ENCODE measurements at places on chromosomes 4 and X.

DNA sequence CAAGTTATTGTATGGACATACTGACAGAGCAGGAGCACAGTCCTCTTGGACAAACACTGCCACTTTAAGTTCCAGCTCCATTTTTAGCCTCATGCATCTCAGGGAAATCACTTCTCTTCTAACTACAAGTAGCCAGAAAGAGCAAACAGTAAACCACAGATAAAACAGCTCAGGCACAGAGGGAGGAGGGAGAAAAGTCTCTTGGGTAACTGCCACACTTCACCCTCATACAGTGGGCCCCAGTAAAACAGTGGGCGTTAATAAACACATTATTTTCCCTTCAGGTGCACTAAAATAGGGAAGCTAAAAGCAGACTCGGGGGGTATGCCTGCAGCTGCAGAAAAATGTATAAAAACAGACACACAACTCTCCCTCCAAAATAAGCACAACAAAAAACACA is 21.6 kb downstream of the CD38 start:
- DNase-seq = no peak

GRCh38 chrX:26783512-26784225 is 567.7 kb downstream of the MAGEB5 start:
- DNase-seq = no peak

- peak; percentile 8 for DNase-seq
Measured at GRCh38 chr4:33739884-33740632, 2504.3 kb downstream of the ARAP2 start.

DNA sequence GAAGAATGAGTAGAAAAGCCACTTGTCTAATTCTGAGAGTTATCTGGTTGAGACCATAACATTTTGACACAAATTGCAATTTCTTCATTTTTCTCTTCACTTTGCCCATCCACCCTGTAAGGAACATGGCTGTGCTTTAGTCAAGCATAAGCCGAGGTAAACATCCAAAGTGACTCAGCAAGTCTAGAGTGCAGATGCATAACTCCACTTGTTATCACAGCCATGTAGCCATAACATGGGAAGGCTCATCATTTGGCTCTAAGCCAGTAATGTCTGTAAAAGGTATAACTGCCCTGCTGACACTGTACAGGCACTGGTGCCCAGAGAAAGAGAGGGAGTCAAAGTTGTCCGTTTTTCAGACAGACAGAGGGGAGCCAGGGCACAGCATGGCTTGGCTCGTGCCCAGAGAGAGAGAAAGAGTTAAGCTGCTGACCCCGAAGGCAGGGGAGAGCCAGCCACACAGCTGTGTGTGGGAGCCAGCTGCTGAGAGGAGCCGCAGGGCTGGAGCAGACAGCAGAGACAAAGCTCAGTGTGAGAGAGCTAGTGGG is 76.9 kb upstream of the EXOC1L start:
- DNase-seq = peak; percentile 25

DNA sequence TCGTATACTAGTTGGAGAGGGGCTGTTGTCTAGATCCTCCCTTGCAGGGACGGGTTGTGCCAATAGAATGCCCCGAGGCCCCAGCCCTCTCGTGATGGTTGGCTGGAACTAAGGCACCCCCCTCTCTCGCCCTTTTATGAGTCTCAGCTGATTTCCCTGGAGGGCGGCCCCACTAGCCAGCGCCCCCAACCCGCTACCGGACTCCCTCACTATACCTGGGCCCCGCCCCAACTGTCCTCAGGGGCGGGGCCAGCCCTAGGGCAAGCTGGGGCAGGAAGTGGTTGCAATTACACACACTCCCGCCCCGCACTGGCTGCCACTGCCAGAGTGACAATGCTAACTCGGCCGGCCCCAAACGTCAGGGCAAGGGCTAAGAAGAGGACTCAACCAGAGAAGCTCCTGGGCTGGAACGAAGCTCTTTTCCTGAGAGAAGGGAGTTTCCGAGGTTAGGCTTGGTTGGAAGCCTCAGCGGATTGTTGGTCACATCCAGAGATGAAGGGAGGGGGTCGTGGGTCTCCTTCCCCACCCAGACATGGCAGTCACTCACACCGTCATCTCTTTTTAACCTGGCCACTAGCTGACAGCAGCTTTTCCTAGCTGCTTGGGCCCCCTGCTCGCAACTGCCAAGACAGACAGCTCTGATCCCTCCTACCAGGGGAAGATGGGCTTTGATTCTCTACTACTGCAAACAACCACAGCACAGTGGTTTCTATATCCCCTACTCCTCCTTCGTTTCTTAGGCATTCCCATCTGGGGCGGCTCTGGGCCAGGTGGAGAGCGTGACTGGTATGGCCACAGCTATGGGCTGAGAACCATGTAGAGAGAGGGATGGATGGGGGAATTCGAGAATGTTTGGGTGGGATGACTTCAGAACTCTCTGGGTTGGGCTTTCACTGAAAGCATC is 21.0 kb upstream of the BCORL1 start:
- DNase-seq = peak; percentile 48

DNA sequence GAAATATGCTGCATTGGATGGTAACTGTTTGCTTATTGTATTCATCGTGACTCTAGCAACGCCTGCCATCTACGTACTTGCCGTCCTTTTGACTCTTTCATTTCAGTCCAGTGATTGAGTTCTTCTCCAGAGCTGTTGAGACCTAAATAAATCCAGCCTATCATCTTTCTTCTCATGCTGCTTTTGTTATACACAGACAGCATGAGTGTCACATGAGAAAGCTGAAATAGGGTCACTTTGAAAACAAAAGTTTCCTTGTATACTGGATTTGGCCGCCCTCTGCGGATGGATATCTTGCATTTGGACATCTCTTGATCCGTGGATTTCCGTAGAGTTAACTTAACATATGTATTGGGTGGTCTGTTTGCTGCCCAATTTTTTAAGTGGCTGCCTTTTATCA is 67.2 kb downstream of the TMPRSS11F start:
- DNase-seq = no peak

DNA sequence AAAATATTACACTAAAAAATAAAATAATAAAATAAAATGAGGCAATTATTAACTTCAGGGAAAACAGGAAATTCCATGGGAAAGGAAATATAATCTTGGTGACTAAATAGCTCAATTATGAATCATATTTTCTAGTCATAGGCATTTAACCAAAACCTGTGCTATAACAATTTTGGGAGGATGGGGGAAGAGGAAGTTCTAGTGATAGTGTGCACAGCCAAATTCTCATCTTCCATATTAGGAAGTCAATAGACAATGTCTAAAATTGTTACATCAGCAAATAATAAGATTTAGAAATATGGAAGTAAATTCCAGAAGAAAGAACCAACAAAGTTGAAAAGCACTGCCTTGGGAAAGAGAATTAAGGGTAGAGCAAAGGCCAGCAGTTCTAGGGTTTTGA is 2.8 kb downstream of the AWAT2 start:
- peak; percentile 58 for DNase-seq

GRCh38 chr4:121213940-121214339 is 49.8 kb upstream of the TNIP3 start:
- DNase-seq = no peak

DNA sequence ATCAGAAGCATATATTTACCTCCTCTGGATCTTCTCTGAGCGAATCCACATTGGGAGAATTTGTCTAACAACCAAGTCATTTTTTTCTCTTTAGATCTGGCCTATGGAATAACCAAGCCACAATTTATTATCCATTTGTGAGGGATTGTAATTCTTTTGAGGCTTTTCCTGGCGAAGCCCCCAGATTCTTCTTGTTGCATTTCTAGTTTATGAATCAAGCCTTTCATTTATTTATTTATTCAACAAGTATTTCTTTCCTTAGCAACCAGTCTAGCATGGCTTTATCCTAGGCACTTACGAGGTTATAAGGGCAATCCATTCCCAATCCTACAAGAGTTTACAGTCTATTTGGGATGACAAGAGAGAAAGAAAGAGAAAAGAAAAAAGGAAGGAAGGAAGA is 18.4 kb upstream of the FNIP2 start:
- peak; percentile 82 for DNase-seq

All from EL (cell line).